ENCODE measurements at places on chromosomes 16 and 17. TPM values are rescaled to one million over a fixed set of nuclear protein-coding genes. Genes with fewer than 3 reads are reported as not detected.

SLFN13 gene
- polyA plus RNA-seq = 3.5 TPM

DNA sequence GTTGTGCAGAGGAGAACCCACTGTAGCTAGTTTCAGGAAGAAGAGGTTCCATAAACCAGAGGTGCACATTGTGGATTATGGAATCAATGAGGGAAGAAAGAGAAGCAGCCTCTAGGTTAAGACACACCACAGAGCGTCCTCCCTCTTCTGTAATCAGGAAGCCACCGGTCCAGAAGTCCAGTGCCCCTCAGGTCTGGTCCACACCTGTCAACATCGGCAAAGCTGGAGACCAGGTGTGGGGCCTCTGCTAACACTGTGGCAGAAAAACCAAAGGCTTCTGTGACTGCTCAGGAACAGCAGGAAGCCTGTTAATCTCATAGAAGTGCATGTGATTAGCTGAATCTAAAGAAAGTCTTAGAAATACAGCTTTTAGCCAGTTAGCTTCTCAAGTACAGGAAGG, 23.3 kb downstream of the LIMD2 start:
- DNase-seq = no peak

PDILT gene
- polyA plus RNA-seq = not detected

DNA sequence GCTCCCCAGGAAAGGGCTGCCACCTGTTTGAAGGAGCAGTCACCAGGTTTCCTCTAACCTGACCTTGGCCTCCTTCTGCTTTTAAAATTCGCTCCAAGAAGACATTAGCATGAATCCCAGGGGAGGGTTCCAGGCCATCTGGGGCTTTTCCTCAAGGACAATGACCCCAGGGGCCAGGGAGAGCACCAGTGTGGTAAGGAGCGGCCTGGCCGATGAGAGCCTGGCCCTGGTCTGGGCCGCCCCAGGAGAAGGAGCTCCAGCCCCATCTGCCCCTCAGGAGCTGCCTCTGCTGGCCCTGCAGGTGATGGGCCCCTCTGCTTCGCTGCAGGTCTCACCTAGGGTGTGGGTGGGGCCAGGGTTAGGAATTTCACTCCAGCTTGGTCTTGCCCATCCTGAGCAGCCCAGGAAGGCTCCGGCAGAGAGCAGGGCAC, 209.2 kb upstream of the TNRC6C start:
- DNase-seq = no peak

PERCC1 gene
- polyA plus RNA-seq = not detected

DNA sequence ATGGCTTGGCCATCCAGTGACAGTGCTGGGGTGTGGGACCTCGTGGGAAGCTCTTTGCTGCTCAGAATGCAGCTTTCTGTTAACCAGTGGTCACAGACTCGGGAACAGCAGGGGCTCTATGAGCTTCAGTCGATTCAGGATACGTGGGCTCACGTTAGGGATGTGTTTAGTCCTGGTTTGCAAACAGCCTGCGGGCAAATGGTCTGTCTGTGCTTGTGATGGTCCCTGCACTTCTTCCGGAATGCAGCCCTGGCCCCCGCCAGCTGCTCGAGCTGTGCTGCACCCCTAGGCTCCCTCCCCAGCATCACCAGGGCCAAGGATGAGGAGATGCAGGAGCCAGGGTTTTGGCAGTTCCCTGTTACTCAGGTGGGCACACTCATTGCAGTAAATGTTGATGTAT, 172.8 kb upstream of the CHMP6 start:
- no peak for DNase-seq

DNA sequence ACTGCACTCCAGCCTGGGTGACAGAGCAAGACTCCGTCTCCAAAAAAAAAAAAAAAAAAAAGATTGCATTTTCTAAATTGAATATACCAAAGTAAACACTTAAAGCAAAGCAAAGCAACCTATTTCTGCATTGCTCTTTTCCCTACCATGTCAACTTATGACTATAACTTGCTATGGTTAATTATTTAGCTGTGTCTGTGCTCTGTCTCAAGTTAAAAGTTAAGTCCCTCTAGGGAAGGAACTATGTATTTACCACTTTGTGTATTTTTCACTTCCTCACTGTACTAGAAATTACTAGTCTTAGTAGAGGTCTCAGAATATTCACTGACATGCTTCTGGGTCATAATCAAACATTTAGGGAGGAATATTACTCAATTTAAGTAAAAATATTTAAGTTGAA, 711.7 kb upstream of the SOX9 start:
- no peak for DNase-seq

DNA sequence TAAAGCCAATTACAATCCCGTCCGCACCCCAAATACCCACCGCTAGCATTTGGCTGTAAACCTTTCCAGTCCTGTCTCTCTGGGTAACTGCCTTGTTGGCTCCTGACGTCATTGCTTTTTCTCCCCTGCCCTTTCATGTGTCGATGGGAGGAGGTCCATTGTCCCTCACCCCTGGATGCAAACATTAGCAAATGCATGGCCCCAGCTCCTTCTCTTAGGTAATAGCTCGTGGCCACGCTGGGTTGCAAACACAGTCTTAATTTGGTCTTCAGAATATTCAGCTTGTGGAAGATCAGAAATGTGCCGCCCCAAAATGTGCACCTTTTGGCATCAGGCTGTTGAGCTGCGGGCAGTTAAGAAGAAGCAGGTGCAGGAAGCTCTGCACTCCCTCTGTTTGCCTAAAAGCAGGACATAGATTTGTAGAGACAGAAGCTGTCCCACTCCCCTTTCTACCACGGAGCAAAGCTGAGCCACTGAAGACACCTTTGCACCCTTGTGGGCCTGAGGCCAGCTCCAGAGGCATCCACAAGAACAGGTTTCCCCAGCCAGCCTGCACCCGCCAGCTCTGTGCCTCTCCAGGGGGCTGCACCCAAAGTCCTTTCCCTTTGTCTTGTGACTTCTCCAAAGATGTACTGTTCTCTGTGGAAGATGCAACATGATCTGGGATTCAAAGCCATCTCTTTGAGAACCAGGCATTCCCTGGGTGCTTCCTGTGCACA, 127.3 kb downstream of the MGAT5B start:
- no peak for DNase-seq

DNA sequence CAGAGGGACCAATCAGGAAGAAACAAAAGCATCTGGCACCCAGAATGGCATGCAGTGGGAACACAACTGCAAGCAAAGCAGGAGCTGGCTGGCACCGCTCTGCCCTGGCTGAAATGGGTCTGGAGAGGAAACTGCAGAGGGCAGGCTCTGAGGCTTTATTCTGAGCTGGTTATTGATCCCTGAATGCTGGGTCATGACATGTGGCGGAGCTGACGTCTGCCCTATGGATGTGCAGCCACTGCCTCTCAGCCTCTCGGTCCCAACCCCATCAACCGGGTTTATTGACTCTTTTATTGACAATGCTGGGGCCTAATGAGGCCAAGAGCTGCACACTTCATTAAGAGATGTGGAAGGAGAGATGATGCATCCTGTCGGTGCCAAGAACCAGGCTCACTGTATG, 3.9 kb upstream of the SKAP1 start:
- no peak for DNase-seq

DNA sequence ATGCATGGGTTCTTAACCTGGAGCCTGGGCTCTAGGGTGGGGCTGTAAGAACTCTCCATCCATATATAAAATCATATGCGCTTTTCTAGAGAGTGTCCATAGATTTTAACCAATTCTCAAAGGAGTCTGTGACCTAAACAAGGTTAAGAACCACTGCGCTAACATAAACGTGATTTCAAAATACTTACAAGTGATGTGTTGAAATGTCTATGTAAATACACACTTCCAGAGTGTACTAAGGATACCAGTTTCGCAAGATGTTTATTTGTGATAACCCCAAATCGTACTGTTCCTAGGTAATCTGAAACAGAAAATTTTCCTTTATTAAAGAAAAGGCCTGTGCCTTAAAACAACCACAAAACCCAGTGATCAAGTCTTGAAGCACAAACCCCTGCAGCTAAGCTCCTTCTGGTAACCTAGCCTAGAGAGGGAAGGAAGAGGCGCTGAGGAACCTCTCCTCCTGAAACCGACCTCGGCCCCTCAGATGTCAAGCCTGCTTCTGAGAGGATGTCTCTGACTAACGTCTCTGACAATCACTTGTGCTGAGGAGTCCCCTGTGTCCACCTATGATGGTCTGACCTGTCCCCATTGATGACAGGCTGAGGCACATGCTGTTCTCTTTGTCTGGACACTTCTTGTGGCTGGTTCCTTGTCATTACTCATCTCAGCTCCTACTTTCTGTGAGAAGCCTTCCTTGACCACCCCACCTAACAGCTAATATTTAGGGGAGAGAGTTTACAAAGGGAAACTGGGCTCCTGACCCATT, 32.2 kb downstream of the SNN start:
- DNase-seq = no peak

DNA sequence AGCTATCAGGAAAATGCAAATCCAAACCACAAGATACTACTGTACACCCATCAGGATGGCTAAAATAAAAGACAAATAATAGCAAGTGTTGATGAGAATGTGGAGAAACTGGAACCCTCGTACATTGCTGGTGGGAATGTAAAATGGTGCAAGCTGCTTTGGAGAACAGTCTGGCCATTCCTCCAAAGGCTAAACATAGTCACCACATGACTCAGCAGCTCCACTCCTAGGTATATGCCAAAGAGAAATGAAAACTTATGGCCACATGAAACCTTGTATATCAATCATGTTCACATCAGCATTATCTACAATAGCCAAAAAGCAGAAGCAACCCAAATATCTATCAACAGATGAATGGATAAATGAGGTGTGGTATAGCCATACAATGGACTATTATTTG, 28.5 kb downstream of the VAC14 start:
- DNase-seq = no peak

- DNase-seq = no peak
Observed at GRCh38 chr16:86261379-86261778, 248.9 kb upstream of the FOXF1 start.

PMP22 gene
- polyA plus RNA-seq = 235 TPM

EIF3C gene
- polyA plus RNA-seq = 396 TPM

DNA sequence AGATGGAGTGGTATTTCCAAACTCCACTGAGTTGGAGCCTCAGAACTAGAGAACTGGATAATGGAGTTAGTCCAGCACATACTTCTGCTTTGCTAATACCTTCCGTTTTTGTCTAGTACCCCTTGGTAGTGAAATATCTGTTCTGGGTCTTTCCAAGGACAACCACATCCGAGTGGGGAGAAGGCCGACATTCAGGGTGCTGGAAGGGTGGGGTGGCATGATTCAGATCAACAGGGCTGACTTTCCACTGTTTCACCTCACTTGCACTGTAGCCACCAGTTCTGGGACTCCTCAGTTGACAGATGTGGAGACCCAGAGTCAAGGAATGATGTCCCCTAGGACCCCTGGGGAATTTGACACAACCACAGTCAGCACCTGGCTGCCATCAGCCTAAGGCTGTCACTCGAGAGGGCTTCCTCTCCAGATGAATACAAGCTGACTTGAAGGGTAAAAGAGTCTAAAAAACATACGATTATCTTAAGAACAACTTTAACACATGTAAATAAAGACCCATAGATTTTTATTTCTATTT, 84.8 kb upstream of the HNF1B start:
- no peak for DNase-seq
